GM12892 (cell line): ENCODE measurements at places on chromosomes 16 and 17.

DNA sequence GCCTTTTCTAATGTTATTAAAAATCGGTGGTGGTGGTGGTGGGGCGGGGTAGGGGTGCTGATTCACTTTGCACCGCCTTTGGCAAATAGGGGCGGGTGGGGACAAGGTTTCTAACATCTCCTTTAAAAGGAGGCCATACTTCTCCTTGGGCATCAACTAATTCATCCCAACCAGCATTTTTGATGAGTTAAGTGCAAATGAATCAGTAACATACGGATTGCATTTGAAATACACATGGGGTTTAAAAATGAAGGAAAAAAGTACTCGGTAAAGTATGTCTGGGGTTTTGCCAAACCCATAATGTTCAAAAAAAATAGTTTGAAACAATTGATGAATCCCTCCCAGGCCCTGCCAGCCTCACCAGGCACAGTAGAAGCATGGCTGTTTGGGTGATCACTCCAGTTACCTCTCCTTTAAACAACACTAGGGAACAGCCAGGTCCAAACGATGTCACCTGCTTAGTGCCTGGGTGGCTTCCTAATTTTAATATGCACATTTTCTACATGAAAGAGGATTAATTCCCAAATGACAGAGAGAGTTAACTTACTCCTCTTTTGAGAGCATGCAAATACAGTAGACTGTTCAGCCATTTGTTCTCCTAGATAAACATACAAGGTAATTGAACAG lies 107.2 kb downstream of the ANKFN1 start:
- DNase-seq, result no peak

- no peak for DNase-seq
Observed at GRCh38 chr17:33806631-33807030, 448.5 kb upstream of the CCL2 start.

GRCh38 chr17:29131814-29132682 lies 48.1 kb downstream of the MYO18A start:
- no peak for DNase-seq

DNA sequence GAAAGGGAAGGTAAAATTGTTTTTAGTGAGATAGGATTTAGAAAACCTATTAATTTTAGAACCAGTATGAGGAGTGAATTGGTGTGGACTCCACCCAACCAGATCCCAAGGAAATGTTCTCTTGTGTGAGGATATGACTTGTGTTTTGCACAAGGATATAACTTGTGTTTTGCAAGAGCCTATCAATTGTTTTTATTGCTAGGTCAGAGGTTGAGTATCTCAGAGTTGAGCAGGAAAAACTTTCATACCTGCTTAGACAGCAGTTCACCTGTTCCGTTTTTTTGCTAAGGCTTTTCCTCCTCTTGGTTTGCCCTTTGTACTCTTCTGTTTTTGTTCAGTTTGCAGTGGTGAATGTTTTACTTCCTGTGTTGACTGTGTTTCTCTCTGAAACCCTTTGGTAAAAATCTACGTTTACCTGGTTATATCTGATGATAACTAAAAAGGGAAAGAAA lies 5.1 kb downstream of the NBR1 start:
- no peak for DNase-seq

- no peak for DNase-seq
Observed at GRCh38 chr17:76452127-76452659, 759 bp downstream of the UBE2O start.

DNA sequence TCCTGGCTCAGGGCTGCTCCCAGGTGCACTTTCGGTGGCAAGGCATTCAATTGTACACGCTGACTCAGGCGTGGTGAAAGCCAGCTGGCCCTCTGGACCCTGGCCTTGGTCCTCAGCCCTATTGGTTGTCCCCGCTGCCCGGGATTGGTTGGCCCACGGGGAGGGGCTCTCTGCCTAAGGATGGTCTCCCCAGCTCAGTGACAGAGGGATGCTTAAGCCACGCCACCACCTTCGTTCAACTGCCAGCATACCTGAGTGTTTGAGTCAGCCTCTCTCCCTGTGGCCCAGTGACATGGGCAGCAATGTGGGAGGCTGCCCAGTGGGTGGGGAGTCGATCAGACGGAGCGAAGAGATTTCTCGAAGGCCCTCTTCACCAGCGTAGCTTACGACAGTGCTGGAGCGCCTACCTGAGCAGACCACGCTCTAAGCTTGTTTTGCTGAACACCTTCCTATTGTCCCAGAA lies 30.3 kb downstream of the IRF8 start:
- DNase-seq, result no peak

DNA sequence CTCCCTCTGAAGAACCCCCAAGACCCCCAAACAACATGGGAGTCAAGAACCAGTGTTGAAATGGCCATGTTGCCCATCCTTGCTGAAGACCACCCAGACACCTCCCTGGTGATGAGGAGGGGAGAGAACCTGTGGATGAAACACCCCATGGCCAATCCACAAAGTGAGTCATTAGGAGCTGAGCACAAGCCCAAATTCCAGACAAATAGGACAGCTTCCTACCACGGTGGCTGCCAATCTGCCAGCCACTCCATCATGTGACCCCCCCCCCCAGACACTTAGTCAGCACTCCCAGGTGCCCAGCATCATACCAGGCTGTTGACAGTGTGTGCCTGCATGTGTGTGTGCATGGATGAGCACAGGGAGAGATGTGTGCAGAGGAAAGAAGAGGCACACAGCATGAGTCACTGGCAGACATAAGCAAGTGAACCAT lies 26.4 kb upstream of the RPL38 start:
- no peak for DNase-seq

GRCh38 chr17:59149051-59149450 lies 5.9 kb downstream of the SKA2 start:
- DNase-seq, result no peak

DNA sequence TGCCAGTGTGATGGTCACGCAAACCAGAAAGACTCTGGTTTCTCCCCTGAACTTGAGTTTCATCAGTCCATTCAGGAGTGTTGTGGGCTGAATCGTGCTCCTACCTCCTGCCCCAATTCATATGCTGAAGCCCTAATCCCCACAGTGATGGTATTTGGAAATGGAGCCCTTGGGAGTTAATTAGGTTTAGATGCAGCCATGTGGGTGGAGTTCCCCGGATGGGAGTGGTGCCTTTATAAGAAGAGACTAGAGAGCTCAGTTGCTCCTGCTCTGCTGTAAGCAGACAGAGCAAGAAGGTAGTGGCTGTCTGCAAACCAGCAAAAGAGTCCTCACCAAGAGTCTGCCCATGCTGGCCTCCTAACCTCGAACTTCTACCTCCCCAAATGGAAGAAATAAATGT lies 160.3 kb upstream of the DYNLRB2 start:
- no peak for DNase-seq

GRCh38 chr17:80095844-80096475 lies 5.4 kb upstream of the GAA start:
- DNase-seq, result no peak

GRCh38 chr16:66507731-66508239 lies 42.1 kb downstream of the TK2 start:
- no peak for DNase-seq

DNA sequence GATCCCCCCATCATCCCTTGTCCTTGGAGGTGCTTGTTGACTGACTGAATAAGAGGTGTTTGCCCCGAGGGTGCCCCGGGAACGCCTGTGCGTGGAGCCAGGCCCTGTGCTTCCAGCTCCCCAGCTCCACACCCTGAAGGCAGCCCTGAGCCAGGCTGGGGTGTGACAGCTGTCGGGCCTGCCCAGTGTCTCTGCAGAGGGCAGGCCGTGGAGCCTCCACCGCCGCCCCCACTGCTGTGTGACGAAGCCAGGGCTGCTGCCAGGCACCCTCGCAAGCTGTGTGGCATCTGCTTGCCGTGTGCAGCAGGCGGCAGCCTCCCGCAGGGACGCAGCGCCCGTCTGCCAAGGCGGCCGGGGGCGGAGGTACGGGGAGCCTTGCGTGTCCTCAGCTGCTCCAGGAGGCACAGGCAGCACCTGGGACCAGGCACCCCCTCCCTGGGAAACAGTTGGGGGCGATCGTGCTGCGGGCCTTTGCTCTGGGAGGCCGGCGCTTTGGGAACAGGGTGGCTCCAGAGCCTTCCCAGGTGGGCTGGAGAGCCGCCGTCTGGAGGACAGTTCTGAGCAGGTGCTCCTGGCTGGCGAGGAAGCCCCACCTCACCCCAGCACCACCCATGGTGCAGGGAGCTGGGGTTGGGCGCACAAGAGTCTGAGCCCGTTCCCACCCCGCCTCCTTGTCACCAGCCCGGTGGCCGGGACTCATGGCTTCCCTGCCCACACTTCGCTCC lies 26.6 kb downstream of the GSE1 start:
- no peak for DNase-seq

DNA sequence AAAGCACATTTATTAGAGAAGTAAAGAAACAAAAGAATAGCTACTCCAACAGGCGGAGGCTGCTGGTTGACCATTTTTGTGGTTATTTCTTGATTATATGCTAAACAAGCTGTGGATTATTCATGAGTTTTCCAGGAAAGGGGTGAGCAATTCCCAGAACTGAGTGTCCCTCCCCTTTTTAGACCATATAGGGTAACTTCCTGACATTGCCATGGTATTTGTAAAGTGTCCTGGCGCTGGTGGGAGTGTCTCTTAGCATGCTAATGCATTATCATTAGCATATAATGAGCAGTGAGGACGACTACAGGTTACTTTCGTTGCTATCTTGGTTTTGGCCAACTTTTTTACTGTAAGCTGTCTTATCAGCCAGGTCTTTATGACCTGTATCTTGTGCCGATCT lies 12.2 kb upstream of the HS3ST4 start:
- no peak for DNase-seq

DNA sequence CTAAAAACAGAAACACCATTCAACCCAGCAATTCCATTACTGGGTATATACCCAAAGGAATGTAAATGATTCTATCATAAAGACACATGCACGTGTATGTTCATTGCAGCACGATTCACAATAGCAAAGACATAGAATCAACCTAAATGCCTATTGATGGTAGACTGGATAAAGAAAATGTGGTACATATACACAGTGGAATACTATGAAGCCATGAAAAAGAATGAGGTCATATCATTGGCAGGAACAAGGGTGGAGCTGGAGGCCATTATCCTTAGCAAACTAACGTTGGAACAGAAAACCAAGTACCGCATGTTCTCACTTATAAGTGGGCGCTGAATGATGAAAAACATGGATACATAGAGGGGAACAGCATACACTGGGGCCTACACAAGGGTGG lies 77.2 kb upstream of the MYOCD start:
- no peak for DNase-seq

DNA sequence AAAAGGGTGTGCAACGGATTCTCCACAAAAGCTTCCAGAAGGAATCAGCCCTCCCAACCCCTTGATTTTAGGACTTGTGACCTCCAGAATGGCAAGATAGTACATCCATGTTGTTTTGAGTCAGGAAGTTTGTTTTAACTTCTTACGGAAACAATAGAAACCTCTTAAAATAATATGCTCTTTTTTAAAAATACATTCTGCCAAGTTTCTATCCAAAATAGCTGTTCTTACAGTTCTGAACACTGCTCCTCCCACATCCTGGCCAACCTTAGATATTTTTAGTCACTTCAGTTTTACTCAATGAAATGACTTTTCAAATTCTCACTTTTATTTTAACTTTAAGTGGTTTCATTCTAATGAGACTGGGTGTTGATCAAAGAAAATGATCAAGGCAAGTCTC lies 156.4 kb downstream of the ZNF18 start:
- DNase-seq, result no peak

DNA sequence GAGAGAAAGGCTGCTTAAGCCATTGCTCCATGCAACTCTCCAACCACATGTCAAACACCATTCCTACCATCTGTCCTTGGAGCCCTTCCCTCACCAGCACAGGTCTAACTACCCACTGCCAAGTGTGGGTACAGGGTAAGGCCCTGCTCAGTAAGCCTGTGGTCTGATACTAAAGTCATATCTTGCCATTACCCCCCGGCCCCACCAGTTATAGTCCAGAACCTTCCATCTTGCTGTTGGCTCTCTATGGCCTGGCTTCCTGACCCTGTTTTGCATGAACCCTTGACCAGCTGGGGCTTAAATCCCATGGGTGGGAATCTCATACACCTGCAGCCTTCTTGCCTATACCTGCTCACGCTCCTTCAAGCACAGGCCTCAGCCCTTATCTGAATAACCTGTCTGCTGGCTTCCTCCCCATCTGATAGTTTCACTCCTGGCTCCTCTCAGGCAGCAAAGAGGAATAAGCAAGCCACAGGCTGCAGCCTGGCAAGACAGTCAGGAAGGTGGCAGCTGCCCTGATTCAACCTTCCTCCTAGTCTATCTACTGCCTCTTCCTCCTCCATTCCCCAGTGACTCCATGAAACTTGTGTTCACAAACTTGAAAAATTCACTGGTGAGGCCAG lies 64.1 kb downstream of the ZFHX3 start:
- no peak for DNase-seq

- no peak for DNase-seq
Observed at GRCh38 chr17:64992325-64992802, 64.2 kb downstream of the GNA13 start.

GRCh38 chr17:43403846-43404245 lies 5.1 kb downstream of the ARL4D start:
- DNase-seq, result no peak

DNA sequence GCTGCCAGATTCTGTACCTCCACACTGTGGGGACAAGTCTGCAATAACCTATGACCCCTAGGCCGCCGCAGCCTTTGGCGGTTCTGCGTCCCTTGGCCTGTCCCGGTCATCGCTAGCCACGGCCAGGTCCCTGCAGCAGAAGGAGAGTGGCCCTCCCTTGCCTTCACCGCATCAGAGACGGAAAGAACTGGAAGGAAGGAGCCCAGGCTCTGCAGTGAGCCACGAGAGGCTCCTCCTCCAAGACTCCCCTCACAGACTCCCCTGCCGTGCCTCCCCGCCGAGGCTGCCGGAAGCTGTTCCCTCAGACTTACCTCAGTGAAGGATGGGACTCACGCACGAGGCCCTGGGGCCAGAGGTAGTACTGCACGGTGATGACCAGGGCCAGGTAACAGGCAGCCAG lies 11.0 kb downstream of the SLC38A8 start:
- DNase-seq, result no peak

- DNase-seq, result no peak
Observed at GRCh38 chr17:82878527-82878926, 38.7 kb upstream of the ZNF750 start.

GRCh38 chr16:23869052-23869451 lies 33.3 kb downstream of the PRKCB start:
- DNase-seq, result no peak

- no peak for DNase-seq
Observed at GRCh38 chr17:59676716-59677115, 30.5 kb downstream of the PTRH2 start.

DNA sequence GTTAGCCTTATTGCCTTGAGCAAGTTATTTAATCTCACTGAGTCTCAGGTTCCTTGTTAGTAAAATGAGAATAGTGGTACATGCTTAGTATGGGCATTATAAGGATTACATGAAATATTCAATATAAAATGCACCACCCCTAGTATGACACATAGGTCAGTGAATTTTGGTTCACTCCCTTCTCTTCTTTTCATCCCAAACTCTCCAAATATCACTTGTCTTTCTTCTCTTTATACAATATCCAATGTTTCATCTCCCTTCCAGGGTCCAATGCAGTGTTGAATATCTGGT lies 28.4 kb upstream of the CCL2 start:
- no peak for DNase-seq

DNA sequence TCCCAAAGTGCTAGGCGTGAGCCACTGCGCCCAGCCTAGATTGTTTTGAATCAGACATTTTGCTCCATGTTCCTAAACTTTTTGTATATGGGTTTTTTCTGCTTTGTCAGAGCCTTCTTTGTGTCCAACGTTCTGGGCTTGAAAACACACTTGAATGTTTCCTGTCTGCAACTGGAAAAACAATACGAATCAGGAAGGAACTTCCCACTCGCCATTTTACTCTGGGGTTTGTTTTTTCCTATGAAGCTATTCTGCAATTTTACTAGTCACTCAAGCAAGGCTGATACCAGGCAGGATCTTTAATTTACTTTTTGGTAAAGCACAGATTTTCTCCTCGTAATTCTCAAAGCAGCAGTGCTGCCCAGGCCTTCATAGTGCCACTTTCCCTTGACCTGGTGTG lies 31.6 kb downstream of the ARHGAP17 start:
- no peak for DNase-seq
